Left hindlimb (tissue), 1 donor: ENCODE measurements at places on chromosomes 1 and 21.
A peak's percentile ranks its signal among the peaks of the same experiment; 100 is the strongest.

GRCh38 chr1:15321601-15322000, 74.6 kb downstream of the FHAD1 start:
- no peak for DNase-seq

GRCh38 chr21:33302055-33302454, 22.7 kb upstream of the IFNAR1 start:
- DNase-seq, result no peak

GRCh38 chr1:107135463-107135862, 5.4 kb upstream of the NTNG1 start:
- peak; percentile 51 for DNase-seq

GRCh38 chr1:24070821-24071393, 41.0 kb downstream of the MYOM3 start:
- DNase-seq, result peak; percentile 67

DNA sequence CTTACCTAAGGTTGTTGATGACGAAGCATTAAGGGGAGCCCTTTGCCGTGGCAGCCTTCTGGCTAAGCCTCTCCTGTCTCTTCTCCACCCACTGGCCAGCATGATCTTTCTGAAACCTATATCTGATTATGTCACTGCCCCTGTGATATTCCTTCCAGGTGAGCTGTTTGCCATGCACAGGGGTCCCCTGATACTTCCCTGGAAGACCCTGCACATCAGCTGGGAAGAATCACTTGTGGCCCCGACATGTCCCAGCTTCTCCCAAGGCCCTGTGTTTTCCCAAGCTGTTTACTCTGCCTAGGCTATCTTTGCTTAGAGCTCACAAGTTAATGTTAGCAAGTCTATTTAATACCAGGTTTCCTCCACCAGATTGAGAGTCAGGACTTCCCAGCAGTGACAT, 12.3 kb downstream of the RD3 start:
- no peak for DNase-seq

- DNase-seq, result no peak
Observed at GRCh38 chr21:34330055-34330454, 33.8 kb upstream of the KCNE2 start.

- peak; percentile 79 for DNase-seq
Observed at GRCh38 chr1:176801514-176802020, 338.6 kb downstream of the PAPPA2 start.

DNA sequence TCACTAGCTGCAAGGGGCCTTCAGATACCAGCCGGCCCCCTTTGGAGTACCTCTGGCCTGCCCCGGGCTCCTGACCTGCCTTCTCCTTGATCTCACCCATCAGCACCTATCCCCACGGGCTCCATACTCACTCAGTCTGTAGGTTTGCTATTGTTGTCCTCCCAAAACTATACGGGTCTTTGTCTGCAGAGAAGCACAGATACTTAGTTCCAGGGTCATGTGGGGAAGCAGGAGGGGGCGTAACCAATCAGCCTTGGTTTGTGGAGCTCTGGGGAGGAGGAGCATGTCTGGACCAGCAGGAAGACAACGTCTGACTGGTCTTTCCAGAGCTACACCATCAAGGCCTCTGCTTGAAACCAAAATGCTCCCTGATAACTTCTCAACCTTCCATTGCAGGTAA, 15.2 kb downstream of the TMEM63A start:
- no peak for DNase-seq

DNA sequence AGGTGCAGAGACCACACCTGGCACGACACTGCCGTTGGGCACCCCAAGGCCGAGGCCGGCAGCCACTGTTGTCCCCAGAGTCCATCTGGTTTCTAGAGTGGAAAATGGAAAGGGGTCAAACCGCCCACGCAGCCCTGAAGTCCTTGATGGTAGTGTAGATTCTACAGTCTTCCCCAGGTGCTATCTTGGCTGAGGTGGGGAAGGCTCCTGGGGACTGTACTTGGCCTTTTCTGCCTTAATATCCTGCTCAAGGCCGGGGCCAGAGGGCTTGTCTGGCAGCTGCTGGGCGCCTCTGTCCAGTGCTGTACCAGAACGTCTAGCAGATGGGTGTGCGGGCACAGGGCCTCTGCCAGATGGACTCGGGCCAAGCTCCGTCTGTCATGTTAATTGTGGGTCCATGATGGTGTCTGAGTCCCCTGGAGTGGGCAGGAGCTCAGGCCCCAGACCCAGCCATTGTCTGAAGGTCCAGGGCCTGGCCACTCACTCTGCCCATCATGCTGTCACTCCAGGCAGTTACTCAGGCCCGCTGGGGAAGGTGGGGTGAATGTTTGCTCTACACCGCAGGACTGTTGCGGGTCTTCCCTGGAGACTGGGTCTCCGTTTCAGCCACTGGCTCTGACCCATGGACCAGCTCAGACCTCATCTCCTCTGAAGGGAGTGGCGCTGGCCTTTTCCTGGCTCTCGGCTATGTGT, 161.9 kb upstream of the COL6A1 start:
- peak; percentile 54 for DNase-seq

DNA sequence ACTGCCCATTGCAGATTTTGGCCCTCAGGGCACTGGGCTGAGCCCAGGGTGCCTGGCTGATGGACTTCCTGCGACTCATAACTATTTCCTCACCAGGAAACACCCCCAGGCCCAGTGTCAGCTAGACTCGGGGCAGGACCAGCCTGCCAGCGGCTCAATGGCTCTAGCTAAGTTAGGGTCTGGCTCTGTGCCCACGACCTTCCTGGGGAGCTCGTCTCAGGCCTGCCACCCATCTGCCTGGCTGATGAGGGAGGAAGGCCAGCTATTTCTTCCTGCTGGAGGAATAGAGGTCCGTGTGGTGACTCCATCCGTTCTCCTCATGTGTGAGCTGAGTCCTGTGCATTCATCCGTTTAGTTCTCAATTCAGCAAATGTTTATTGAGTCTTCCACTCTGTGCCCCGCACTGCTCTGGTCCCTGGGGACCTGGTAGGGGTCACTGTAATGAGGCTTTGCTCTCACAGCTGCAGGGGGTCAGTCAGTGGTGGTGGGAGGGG, 44.5 kb downstream of the KIRREL1 start:
- no peak for DNase-seq

DNA sequence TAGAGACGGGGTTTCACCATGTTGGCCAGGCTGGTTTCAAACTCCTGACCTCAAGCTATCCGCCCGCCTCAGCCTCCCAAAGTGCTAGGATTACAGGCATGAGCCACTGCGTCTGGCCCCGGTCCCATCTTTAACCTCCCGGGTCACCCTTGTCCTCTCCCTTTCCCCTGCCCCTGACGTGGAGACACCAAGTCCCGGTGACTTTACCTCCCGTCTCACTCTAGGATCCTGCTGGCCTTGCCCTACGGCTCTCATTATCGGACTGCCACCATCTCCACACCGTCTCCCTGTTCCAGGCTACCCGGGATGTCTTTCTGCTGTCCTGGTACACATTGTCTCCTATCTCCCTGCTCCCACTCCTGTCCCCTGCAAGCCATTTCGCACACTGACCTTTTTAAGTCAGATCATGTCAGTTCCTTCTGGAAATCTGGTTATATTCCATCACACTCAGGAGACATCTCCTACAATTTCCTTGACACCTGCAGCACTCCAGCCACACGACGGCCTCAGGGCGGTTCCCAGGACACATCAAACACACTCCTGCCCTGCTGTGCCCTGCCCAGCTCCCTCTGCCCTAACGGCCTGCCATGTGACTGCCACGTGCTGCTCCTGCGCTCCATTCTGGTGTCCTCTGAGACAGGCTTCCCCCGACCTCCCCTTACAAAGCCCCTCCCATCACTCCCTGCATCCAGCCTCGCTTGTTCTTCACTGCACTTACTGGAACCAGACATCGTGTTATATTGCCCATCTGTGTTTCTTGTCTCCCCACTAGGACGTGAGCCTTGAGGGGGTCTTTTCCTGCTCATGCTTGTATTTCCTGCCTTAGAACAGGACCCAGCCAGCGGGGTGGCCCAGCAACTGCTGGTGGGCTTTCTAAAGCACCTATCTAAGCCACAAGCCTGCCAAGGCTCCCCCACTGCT, 32.7 kb downstream of the TTC39A start:
- peak; percentile 23 for DNase-seq

DNA sequence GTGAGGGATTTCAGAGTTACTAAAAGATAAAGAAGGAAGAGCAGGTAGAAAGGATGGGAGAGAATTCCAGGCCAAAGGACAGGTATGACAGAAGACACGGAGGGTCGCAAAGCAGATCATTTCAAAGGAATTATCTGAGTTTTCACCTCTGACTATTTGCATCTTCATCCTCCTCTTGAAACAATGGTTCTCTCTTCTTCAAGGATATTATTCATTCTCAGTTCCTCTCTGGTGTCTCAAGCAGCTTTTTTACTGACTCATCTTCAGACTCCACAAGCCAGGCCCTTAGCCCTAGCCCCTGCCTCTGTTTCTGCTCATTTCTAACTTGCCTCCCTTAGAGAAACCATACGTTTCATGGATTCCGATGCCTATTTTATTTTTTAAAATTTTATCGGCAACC, 15.0 kb downstream of the DDX59 start:
- DNase-seq, result no peak

DNA sequence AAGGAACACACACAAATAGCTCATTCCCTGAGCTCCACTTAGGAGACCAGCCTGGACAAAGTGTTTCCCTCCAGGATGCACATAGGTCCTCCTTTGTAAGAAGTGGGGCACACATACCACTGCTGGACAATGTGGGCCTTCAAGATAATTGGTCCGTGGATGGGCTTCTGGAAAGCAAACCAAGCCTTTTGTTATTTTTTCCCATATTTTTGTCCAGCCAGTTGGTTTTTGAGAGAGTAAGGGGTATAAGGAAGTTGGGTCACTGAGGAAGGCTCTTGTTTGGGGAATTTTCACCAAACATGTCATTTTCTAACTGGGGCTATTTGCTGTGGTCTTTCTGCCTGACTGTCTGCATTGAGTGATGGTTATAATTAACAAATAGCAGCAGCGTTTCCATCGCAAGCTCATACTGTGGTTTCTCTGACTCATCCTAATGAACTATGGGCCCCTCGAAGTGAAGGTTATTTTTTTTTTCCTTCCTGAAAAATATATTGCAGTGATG, 306.3 kb upstream of the DUSP10 start:
- no peak for DNase-seq

GRCh38 chr1:46490656-46491442, 1.2 kb downstream of the DMBX1 start:
- DNase-seq, result no peak

DNA sequence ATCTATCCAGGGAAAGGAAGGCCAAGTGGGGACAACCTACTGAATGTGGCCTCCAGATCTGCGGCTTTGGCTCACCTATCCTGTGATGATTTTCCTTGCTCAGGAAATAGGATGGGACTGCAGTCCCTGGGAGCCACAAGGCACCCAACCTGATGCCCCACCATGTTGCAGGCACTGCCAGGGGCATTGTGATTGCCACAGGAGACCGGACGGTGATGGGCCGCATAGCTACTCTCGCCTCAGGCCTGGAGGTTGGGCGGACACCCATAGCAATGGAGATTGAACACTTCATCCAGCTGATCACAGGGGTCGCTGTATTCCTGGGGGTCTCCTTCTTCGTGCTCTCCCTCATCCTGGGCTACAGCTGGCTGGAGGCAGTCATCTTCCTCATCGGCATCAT, 11.8 kb downstream of the ATP1A2 start:
- DNase-seq, result no peak

- DNase-seq, result no peak
Observed at GRCh38 chr21:46195595-46196195, 11.4 kb upstream of the SPATC1L start.

- no peak for DNase-seq
Observed at GRCh38 chr1:97384294-97384968, 536.4 kb downstream of the DPYD start.

- no peak for DNase-seq
Observed at GRCh38 chr1:8166406-8166805, 140.3 kb upstream of the ERRFI1 start.
